Stimulated activated CD8-positive, alpha-beta memory T cell treated with anti-CD3 and anti-CD28 coated beads, Interleukin-2, amount 100 ng/mL, for 48 hours (primary cell): ENCODE measurements at places on chromosomes 5 and 9.

GRCh38 chr5:142325725-142326479, 1.1 kb upstream of the SPRY4 start:
- peak; percentile 21 for DNase-seq

DNA sequence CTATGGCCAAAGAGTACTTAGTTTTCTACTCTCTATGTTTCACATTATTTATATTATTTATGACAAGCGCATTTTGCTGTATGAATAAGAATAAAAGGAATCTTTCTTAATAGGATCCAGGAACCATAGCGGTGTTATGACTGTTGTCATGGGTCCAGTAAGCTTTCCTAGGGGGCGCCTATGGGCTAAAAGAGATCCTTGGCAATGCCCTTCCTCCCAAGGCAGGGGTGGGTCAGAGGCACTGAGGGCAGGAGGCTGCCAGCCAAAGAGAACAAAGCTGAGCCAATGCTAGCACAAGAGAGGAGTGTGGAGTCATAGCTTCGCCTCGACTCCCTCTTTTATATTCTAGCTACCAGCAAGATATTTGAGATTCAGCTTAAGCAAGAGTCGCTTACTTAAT, 98.4 kb upstream of the GNAQ start:
- no peak for DNase-seq

DNA sequence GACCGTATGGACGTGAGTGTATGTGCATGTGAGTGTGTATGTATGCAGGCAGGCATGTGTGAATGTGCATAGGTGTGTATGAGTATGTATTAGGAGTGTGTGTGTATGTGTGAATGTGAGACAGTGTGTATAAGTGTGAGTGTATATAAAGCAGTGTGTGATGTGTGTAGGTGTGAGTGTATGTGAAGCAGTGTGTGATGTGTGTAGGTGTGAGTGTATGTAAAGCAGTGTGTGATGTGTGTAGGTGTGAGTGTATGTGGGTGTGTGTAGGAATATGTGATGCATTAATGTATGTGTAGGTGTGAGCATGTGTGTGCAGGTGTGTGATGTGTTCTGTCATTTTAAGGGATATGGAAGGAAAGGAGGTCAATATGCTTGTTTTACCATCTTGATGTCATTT, 215.5 kb downstream of the GADD45G start:
- DNase-seq = no peak

GRCh38 chr9:72925126-72925789, 27.6 kb downstream of the ALDH1A1 start:
- no peak for DNase-seq

- DNase-seq = no peak
Observed at GRCh38 chr5:175656966-175657365, 905 bp upstream of the HRH2 start.

GRCh38 chr9:76394960-76395252, 680 bp upstream of the RFK start:
- DNase-seq = peak; percentile 25

GRCh38 chr5:127097278-127097677, 24.0 kb upstream of the C5orf63 start:
- no peak for DNase-seq

GRCh38 chr9:13431222-13431536, 151.7 kb upstream of the MPDZ start:
- DNase-seq = no peak

DNA sequence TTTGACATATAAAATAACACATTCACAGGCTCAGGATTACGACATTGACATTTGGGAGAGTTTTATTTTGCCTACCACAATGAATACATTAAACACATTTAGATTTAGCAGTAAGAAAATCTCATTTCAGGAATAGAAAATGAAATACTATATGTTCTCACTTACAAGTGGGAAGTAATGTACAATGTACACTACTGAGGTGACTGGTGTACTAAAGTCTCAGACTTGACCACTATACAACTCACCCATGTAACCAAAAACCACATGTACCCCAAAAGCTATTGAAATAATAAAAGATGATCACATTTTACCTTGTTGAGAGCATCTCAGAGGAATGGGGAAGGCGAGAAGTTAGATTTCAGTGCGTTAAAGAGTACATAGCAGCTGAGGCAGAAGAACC, 1202.4 kb upstream of the SEMA6A start:
- no peak for DNase-seq

DNA sequence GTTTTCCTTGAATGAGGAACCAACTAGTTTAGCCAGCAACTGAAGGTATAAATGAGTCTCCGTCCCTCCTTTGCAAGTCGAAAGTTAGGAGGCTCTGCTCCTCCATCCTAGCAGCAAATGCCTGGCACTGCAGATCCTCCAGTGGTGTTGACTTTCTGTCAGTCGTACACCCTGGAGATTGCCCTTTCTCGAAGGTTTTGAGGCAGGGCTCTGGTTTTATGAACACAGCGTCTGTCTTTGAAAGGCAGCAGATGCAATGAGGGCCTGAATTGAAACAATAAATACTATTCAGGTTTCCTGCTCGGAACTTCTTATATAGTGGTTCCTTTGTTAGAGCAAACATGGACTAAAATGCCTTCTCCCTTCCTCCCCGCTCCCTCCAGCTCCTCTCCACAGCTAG, 284.0 kb downstream of the TMEM38B start:
- no peak for DNase-seq

DNA sequence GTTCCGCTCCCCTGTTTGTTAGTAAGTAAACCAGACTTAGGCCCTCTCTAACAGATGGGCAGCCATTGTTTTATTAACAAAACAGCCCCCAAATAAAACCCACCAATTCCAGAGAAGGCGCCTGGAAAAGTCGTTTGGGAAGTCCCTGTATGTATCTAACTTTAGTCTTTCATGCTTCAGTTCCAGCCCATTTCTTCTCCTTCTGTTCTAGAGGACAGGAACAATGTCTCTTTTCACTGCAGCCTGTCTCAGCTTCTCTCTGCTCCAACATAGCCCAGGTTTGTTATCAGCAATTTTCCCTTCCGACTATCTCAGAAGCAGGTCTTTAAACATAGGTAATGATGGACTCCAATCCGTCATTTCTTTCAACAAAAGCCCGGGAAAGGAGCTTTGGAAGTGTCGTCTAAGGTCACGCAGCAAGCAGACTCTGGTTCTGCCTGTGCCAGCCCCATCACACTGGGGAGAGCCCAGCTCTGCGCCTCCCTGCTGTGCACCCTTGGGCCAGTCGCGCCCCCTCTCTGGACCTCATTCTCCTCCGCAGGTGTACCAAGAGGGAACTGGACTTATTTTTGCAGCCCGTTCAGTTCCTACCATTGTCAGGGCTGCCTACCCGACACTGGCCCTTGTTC, 9.6 kb upstream of the AKNA start:
- DNase-seq = no peak

- DNase-seq = no peak
Observed at GRCh38 chr5:142324136-142324870, 518 bp downstream of the SPRY4 start.

DNA sequence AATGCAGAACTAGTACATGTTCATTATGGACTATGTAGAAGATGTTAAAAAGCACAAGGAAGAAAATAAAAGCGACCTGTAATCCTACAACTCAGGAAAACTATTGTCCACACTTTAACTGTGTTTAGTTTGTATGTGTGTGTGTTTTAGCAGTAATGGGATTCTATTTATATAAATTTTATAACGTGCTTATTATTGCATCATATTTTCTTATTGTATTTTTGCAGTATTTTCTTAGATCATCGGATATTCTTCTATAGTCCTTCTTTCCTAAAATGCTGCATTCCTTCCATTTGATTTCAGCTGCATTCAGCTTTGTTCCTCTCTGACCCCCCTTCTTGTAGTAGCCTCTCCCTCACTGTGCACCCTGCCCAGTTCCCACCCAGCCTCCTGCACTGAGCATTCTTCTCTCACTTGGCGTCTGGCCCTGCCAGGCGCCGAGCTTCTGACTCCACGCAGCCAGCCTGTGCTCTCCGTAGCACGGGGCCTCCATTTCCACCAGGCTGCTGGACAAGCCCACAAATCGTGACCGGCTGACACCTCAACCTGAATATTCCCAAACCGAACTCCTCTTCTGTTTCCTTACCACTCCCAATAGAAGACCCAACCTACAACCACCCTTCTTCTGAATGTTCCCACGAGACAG, 39.9 kb downstream of the MVB12B start:
- no peak for DNase-seq

DNA sequence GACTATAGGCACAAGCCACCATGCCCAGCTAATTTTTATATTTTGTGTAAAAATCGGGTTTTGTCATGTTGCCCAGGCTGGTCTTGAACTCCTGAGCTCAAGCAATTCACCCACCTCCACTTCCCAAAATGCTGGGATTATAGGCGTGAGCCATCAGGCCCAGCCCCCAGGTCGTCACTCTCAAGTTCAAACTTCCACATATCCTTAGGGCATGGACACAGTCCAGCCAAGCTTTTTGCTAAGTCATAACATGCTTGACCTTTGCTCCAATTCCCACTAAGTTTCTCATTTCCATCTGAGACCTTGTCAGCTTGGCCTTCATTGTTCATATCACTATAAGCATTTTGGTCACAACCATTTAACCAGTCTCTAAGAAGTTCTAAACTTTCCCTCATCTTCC, 43.9 kb upstream of the ARAP3 start:
- no peak for DNase-seq
